ENCODE measurements at places on chromosomes 2 and 18.

DNA sequence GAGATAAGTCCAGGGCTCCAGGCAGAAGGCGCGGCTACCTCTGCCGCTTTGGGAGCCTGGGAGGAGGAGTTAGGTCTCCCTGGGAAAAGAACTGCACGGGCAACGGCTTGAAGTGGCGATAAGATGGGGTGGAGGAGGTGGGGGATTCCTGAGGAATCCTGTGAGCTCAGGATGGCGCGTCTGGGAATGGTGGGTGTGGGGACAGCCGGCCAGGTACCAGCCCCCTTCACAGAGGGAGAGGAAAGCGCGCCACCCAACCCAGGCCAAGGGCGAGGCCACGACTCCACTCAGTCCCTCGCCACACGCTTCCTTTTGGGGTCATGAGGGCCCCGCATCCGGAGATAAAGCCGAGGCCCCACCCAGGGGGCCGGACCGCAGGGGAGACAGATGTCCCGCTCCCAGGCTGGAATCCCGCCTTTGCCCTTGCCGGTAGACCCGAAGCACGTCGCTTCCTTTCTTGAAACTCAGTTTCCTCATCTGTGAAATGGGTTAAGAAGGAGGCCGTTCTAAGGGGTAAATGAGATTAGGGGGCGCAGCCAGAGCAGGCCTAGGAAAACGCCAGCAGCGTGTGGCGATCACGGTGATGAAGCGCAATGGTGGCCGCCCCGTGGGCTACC, 1.7 kb upstream of the CTDSP1 start:
- peak; percentile 79 for DNase-seq

GRCh38 chr2:159939946-159940345, 122.5 kb downstream of the PLA2R1 start:
- DNase-seq = no peak

GRCh38 chr2:167258712-167259111, 370.4 kb downstream of the XIRP2 start:
- no peak for DNase-seq

DNA sequence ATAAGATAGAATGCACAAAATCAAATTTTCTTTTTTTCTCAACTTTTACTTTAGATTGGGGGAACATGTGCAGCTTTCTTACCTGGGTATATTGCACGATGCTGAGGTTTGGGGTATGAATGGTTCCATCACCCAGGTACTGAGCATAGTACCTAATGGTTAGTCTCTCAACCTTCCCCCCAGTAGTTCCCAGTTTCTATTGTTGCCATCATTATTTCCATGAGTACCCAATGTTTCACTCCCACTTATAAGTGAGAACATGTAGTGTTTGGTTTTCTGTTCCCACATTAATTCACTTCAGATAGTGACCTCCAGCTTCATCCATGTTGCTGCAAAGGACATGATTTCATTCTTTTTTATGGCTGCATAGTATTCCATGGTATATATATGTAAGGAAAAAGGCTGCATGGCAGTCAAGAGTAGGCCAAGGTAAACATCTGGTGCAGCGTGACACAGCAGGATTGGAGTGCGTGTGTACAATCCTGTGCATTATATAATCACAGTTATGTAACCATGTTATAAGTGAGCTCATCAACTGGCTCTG, 10.5 kb upstream of the C2orf42 start:
- no peak for DNase-seq

DNA sequence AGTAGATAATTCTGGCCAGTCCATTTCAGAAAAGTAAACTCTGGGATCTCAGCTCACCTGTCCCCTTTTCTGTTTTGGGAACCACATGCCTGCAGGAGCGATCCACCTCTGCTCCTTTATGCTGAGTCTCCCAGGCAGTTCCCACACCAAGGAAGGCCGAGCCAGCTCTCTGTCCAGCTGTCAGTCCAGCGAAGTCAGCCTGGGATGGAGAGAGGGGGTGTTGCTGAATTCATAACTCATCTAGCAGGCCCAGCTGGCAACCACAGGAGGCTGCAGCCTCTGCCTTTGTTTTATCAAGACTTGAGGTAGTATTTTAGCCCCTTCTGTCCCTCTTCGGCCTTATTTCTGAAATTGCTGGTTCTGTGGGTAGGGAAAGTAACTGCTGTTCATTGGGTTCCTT, 209.9 kb downstream of the ARL4C start:
- DNase-seq = no peak

DNA sequence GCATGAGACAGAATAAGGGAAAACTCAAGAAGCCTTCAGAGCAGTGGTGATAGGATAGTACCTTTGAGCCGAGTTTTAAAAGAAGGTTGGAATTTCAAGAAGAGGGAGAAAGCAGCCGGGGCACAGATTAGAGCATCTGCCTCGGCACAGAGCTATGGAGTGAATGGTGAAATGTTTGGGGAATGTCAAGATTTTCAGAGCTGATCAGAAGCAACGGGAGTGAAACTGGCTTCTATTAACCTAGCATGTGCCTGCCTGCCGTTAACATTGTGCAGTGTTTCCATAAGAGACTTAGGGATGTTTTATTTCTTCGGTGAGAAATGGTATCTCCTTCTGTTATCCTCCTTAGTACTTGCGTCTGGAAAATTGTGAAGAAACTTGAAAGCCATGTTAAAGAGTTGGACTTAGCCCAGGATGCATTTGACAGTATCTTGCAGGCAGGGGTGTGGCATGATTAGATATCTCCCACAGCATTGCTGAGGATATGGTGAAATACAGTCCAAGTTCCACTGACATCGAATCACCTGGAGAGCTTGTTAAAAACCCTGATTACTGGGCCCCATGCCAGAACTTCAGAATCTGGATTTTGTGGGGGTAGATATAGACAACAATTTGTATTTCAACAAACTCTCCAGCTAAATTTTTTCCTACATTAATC, 96.8 kb upstream of the PPP1CB start:
- DNase-seq = no peak

GRCh38 chr2:36951027-36951518, 15.3 kb downstream of the STRN start:
- no peak for DNase-seq

- DNase-seq = no peak
These were observed 129.9 kb downstream of the FHOD3 start for GRCh38 chr18:36427369-36427768.

DNA sequence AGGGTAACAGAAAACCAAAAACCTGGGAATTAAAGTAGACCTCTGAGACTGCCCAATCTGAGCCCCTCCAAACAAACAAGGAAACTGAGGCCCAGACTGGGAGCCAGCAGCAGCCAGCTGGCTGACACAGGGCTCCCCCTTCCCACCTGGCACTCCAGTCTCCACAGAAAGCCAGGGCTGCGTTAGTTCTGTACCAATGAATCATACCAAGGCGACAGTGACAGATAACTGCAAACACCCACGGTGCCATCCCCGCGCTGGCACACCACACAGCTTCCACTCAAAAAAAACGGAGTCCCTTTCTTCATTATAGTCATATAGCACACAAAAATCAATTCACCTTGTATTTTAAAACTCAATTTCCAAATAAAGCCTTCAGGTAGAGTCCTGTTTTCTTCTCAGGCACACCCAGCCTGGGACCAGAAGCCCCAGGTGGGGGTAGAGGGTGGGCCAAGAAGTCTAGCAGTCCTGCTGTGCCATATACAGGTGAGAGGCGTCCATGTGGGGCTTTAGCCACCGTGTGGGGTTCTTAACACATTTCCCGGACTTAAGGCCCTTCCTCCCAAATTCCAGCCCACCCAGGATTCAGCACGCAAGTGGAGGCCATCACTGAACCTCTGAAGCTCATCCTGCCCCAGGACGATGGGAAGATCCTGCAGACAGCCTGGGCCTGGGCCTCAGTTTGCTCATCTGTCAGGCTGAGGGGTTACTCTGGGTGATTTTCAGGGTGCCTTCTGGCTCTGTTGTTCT, 1.2 kb downstream of the PER2 start:
- no peak for DNase-seq

- no peak for DNase-seq
These were observed 87.4 kb downstream of the EML4 start for GRCh38 chr2:42256505-42256904.

- no peak for DNase-seq
These were observed 63.5 kb downstream of the MYCN start for GRCh38 chr2:16003809-16004208.

GRCh38 chr2:170716851-170717598, 1.9 kb downstream of the SP5 start:
- DNase-seq = peak; percentile 49

GRCh38 chr18:31097666-31098065, 4.6 kb downstream of the DSC2 start:
- DNase-seq = no peak

DNA sequence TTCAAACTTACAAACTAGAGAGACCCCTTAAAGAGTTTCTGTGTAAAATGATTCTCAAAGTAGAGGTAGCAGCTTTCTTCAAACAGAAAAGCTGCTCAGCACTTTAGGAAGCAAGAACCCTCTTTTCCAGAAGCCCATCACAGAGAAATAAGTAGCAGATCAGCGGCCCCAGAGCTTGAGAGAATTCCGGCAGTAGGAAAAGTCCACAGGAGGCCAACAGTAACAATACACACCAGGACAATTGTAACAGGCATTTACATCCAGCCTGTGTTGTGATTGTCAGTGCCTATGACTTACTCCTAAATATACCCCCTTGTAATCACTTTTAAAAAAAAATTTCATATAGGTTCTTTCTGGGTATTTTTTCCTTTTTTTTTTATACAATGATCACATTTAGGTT, 161.4 kb upstream of the ACVR2A start:
- no peak for DNase-seq

- DNase-seq = no peak
These were observed 75.3 kb upstream of the CHN1 start for GRCh38 chr2:175080479-175080878.
